Progenitor cell of endocrine pancreas (in vitro differentiated cells): ENCODE measurements at places on chromosomes 3 and 15.

GRCh38 chr3:102464261-102464660 lies 29.4 kb downstream of the ZPLD1 start:
- no peak for DNase-seq

- no peak for DNase-seq
Observed at GRCh38 chr3:158569794-158570193, 1.2 kb upstream of the MLF1 start.

DNA sequence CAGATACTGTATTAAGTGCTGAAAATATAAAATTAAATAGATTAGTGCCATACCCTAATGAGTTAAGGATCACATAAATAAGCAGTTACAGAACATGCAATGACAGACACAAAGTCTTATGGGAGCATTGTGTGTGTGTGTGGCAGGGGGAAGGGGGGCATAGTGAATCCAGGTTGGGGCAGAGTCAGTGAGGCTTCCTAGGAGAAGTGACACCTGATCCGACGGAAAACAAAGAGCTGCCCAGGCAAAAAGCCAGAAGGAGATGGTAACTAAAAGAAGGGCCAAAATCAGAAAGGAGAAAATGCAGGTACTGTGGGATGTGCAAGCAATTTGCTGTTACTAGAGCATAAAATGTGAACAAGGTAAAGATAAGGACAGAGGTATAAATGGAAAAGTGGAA lies 80.1 kb upstream of the CHRM5 start:
- no peak for DNase-seq

DNA sequence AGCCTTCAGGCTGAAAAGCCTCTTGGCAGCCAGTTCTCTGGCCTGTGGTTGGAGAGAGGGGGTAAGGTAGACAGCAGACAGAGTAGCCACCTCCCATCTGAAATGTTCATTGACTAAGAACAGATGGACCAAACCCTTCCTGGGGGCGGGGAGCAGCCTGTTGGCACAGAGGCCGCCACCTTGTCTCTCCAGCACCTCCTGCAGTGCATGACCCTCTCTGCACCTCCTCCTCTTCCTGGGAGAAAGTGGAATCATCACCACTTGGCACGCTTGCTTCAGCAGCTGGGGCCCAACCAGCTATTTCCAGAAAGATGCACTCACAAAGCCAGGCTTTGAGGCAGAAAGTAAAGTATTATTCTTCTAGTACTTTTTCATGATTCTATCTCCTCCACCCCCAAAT lies 313.4 kb upstream of the CHRM5 start:
- DNase-seq: no peak

GRCh38 chr3:148657470-148657869 lies 40.2 kb upstream of the AGTR1 start:
- DNase-seq: no peak

GRCh38 chr15:65176056-65176455 lies 9.1 kb downstream of the CLPX start:
- no peak for DNase-seq

DNA sequence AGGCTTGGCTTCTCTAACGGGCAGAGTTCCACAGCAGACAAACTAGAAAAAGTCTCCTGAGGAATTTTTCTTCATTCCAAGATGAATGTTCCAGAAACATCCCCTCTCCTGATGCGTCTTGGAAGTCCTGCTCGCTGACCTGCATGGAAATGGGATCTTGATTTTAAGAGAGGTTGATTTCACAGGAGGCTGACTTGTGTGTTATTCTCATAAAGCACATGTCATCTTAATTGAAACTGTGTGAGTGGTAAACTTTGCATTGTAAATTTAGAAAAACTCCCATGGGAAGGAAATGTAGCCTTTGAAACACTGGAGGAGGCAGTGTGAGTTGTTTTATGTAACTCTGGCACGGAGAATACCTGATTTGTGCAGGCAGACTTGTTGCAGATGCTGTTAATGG lies 337.8 kb upstream of the NR2E3 start:
- DNase-seq: no peak

DNA sequence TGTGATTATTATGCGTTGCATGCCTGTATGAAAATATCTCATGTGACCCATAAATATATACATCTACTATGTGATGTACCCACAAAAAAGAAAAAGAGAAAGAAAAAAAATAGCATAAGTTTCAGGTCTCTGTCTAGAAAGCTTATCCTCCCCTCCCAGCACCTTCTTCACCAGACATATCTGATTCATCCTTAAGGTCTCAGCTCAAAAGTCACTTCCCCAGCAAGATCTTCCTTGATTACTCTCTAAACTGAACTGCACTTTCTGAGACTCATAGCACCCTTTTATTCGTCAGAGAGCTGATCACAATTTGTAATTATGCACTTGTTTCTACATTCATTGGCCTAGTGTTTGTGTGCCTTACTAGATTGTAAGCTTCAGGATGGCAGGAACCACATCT lies 11.1 kb upstream of the PTPN9 start:
- DNase-seq: no peak

DNA sequence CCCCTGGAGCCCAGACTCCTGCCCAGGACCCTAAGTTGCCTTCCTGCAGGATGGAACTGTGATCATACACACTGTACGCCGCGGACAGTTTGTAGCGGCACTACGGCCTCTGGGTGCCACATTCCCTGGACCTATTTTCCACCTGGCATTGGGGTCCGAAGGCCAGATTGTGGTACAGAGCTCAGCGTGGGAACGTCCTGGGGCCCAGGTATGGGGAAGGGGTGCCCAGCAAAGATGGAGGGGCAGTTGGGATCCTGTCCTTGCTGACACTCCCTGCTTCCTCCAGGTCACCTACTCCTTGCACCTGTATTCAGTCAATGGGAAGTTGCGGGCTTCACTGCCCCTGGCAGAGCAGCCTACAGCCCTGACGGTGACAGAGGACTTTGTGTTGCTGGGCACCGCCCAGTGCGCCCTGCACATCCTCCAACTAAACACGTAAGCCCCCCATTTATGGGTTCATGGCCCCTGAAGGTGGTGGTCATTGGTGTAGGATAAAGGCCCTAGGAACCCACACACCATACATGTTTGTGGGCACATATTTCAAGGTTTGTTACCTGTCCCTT lies 28.8 kb downstream of the NBEAL2 start:
- no peak for DNase-seq

DNA sequence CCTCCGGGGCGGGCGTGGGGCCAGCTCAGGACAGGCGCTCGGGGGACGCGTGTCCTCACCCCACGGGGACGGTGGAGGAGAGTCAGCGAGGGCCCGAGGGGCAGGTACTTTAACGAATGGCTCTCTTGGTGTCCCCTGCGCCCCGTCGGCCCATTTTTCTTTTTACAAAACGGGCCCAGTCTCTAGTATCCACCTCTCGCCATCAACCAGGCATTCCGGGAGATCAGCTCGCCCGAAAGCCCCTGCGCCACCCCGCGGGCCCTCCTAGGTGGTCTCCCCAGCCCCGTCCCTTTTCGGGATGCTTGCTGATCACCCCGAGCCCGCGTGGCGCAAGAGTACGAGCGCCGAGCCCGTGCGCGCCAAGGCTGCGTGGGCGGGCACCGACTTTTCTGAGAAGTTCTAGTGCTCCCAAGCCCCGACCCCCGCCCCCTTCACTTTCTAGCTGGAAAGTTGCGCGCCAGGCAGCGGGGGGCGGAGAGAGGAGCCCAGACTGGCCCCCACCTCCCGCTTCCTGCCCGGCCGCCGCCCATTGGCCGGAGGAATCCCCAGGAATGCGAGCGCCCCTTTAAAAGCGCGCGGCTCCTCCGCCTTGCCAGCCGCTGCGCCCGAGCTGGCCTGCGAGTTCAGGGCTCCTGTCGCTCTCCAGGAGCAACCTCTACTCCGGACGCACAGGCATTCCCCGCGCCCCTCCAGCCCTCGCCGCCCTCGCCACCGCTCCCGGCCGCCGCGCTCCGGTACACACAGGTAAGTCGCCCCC lies at the start of gene THBS1:
Gene THBS1 (plus strand): TSS at position 595 of the 757 bp plus-strand sequence. CDS start 779 bp downstream, outside the sequence.
- peak; percentile 82 for DNase-seq

DNA sequence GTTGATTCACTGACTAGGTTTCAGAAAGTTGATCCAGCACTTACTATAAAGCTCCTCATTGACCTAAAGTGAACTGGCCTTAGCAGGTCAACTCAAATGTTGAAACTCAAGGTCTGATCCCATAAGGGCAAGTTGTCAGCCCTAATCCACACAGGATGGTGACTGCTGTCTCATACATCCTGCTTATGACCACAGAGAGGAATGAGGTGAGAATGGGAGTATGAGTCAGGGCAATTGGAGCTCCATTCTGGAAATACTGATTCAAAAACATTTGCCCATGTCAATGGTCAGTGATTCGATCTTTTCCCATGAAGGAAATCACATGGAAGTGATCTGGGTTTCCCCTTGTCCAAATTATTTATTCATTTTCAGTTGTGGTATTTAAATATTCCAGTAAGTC lies 78.7 kb downstream of the ZNF385D start:
- DNase-seq: no peak

GRCh38 chr3:182913889-182914288 lies 66.4 kb downstream of the DCUN1D1 start:
- no peak for DNase-seq

DNA sequence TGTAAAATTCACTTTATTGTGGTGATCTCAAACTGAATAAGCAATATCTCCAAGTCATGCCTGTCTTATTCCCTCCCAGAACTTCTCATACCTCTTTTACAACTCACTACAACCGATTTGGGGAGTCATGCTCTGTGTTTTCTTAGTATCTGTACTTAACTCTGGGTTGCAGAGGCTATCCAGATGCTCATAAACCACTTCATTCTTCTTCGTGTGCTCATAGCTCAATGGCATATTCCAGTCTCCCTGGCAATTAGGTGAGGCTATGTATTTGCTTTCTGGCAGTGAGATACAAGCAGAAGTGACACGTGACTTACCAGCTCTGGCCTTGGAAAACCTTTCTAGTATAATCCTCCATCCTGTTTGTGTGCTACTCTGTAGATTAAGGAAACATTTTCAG lies 360.9 kb downstream of the ZNF385D start:
- DNase-seq: no peak

DNA sequence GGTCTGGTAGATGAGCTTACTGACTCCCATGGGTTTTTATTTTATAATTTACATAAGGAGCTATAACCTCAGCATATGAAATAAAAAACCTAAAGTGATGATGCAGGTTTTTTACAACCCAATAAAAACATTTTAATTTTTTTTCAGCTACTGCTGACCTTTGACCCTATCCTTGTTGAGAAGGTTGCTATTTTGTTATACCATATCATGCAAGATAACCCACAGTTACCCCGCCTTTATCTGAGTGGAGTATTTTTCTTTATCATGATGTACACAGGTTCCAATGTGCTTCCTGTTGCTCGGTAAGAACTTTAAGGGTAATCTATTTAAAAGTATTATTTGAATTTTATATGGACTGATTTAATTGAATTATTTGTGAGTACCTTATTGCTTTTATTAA lies 70.8 kb downstream of the DNAJC13 start:
- no peak for DNase-seq

DNA sequence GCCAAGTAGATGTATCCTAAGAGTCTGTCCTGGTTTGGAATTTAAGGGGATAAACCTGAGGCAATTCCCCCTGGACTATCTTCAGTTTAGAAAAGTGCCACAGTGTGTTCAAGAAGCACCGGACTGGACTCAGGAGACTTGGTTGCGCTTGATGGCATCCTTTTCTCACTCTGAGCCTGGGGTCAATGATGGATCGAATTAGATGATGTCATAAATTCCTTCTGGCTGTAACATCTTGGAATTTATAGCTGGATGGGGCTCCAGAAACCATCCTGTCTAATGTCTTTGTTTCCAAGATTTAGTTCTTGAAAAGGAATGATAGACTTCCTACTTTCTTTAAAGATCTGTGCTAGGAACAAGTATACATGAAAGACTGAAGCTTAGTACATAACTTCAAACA lies 280.6 kb downstream of the LPP start:
- DNase-seq: no peak

- no peak for DNase-seq
Observed at GRCh38 chr3:49076646-49077045, 17.2 kb downstream of the QRICH1 start.

- DNase-seq: no peak
Observed at GRCh38 chr3:158050461-158050860, 55.8 kb downstream of the SHOX2 start.

DNA sequence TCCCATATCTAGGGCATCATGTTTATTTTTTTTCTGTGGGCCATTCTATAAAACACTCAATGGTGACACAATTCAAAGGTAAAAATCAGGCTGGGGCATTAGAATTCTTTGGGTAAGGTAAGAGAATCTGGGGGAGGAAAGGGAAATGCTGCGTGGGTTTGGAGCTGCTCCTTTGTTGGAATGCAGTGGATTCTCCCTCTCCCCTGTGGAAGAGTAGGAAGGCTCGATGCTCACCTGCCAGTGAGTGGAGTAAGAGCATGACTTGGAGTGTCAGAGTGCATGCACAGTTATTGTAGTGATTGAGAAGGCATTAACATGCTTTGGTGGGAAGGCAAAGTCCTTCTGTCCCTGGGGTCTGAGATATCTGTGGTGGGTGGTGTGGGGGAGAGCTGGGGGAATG lies 280.0 kb downstream of the PDCD6IP start:
- no peak for DNase-seq

DNA sequence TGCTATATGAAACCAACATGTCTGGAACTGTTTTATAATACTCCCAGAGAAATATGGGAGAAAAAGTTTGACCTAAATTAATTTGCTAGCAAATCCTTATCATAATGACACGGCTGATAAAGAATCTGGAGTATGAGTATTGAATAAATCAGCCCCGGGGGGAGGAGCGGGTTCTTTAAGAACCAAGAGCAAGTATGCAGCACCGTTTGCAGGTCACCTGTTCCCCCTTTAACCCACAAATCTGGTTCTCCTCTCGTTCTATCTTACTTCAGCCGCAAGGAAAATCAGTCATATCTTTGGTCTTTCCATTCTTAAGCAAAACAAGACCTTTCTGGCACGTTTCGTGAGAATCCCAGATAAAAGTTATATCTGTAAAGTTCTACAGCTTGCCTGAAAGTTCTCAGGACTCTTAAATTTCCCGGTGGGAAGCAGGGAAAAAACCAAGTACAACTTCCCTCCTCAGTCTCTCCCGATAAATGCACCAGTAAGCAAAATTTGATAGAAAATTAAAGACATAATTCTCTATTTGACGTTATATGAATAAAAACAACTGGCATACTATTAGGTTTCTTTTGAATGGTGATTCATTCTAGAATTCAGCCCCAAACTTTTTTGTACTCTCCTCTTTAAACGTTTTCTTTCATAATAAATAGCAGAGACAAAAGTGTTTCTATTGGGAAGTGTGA lies 348.6 kb downstream of the ZBBX start:
- DNase-seq: no peak

GRCh38 chr3:115975353-115975752 lies 352.0 kb downstream of the GAP43 start:
- DNase-seq: no peak

DNA sequence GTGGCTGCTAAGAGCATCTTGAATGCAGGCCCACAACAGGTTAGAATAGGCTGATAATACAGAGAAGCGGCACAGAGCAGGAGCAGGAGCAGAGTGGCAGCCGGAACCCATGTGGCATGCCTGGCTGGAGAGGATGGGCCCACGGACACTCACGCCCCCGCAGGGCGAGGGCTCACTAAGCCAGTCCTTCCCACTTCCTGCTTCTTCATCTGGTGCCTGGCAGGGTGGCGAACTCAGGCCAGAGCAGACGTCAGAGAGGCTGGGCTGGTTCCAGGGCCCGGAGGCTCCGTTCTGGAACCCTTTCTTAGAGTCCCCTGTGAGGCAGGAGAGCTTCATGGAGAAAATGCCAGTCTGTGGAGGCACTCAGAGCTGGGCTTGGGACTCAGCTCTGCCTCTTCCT lies 195.1 kb downstream of the NTRK3 start:
- no peak for DNase-seq
